ENCODE measurements at places on chromosomes 6 and 20. TPM values are rescaled to one million over a fixed set of nuclear protein-coding genes. Genes with fewer than 3 reads are reported as not detected.

DNA sequence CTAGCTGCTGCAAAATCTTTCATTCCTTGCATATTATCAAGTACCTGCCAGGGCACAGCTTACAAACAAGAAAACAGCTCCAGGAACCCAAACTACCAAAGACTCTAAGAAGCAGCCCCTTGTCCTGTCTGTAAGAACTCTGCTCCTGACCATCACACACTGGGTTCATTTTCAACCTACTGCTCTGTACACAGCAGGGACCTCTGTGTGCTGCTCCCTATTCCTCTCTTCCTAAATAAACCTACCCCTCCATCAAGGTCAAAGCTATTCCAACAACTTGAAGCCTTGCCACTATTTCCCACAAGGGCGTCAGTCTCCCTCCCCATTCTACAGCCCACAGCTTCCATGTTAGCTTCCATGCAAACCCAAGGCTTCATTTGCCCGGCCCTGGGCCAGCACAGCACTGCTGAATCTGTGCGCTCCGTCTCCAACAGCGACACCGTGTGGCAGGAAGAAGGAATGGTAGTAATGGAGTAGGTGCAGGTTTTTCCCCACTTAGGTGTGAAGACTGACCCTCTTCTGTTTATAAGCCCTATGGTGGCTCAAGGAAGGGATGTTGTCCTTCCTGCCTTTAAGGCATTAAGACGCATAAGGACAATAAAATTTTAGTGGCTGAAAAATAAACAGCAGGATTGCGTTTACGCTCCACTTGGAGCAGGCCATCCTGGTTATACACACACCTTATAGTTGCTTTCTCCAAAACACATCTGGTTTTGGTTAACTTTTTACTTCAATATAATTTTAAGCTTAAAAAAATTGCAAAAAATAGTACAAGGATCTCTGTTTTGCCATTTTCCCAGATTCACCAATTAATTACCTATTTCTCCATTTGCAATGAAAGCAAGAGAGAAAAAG, 115.2 kb upstream of the NXT1 start:
- DNase-seq = peak; percentile 40

GRCh38 chr20:53503517-53503919, 90.1 kb downstream of the ZNF217 start:
- no peak for DNase-seq

DNA sequence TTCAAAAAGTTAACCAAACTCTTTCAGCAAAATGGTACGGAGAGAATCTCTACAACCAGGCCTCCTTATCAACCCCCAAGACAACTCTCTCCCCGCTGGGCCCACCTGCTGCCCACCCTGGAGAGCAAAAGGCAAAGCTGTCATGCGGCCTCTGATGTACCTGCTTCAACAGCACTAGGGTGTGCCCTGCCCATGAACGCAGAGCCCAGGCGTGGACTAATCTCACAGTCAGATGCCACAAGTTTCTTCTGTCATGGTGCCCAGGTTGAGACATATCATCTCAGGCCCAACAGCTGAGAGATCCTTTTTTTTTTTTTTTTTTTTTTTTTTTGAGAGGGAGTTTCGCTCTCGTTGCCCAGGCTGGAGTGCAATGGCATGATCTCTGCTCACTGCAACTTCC, 26.3 kb downstream of the SLC2A4RG start:
- no peak for DNase-seq

DNA sequence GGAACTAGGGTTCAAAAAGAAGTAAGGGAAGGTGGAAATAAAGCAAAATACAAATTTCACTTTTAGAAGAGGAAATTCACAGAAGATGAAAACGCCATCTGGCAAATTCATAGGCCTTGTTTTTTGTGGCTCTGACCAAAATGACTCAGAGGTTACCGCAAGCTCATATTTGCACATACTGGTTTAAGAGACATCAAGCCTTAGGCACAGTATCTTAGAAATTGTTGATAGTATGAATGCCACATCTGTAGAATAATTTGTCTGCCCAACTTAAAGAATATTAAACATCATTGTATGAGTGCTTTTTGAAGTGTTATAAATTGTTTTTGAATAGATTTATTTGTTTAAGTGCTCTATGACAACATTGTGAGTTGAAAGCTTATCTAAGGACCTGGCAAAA, 10.6 kb downstream of the TAAR1 start:
- peak; percentile 79 for DNase-seq

L3MBTL3 gene
- 5.0 TPM for total RNA-seq

DNA sequence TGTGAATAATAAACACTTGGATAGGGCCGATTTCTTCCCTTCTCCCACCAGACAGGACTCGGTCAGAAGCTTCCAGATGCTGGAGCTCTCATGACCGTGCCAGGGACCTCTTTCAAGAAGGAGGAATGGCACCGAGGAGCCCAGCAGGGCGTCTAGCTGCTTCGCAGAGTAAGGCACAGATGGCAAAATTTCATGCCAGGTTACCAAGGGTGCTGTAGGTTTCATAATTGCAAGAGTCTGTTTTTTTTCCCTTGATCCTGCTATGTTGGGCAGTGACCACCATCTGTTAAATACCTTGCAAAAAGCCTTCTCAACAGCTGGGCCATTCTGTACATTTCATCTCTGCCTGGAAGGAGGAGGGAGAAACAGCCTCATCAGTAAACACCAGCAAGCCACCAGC, 111.8 kb downstream of the EDN3 start:
- no peak for DNase-seq

GRCh38 chr6:71029555-71029954, 72.7 kb upstream of the B3GAT2 start:
- no peak for DNase-seq

DNA sequence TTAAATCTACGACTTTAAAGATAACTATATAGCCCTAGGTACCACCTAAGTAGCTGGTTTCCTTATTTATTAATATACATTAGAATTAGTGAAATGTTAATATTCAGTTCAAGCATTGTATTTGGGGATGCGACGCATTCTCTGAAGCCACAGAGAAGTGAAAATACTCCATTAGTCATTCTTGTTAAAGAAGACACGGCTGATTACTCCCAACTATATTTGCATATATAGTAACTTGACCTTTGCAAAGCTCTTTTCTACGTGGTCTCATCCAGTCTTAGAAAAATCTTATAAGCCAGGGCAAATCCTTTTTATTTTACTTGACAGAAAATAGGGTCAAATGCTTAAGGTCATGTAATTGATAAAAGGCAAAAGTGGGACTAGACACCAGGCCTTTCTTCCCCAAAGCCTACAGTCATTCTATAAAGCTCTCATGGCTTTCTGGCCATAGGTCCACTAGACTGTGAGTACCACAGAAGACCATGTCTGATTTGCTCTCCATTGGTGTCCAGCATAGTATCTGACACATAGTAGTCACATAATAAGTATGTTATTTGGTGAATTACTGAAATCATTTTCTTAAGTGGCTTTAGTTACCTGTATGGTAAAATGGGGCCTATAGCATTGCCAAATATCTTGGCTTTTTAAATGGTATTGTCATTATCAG, 11.3 kb downstream of the ZHX3 start:
- no peak for DNase-seq

- no peak for DNase-seq
These were observed 21.2 kb downstream of the MYLIP start for GRCh38 chr6:16150098-16150497.

DNA sequence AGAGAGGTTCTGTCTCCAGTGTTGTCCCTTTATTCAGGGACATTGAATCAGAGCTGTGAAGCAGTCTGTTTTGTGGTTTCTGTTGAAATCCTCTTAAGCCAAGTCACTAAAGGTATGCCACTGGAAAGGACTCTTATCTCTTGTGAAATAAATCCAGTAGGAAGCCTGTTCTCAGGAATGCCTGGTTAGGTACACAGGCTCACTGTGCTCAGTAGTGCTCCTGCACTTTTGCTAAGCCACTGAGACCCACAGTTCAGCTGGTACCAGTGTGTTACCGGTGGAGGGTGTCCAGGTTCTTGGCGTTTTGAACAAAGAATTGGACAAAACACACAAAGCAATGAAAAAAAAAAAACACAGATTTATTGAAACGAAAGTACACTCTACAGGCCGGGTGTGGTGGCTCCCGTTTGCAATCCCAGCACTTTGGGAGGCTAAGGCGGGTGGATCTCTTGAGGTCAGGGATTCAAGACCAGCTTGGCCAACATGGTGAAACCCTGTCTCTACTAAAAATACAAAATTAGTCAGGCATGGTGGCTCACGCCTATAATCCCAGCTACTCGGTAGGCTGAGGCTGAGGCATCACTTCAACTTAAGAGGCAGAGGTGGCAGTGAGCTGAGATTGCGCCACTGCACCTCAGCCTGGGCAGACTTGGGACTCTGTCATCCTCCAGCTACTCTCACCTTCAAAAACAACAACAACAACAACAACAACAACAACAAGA, 186.1 kb downstream of the JARID2 start:
- DNase-seq = no peak

DNA sequence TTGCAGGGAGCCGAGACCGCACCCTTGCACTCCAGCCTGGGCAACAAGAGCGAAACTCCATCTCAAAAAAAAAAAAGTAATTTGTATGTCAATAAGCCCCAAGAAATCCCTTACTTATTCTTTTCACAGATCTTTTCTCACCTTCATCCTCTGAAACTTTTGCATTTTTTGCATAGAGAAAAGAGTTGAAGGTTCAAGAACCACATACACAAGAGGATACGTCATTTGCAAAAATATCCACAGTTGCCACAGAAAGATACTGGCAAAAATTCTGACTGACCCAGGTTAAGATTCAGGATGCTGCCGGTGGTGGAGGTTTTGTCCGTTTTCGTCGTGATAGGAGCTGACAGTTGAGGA, 94.5 kb downstream of the ZMYND8 start:
- DNase-seq = no peak

DNA sequence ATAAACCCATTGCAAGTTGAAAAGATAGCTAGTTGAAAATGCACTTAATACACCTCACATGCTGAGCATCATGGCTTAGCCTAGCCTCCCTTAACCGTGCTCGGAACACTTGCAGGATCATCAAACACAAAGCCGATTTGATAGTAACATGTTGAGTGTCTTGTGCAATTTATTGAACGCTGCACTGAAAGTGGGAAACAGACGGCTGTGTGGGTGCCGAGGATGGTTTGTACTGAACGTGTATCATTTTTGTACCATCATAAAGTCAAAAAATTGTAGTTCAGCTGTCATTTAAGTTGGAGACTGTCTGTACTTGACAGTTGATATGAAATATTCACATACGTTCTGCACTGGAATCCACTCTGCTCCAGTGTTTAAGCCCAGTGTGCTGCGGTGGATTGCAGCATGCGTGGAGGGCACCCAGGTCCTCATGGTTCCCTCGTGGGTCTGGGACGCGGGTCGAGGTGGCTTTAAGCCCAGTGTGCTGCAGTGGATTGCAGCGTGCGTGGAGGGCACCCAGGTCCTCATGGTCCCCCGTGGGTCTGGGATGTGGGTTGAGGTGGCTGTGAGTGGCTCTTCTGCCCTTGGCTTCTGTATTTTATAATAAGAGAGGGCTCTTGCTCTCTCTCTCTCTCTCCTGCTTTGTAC, 77.0 kb downstream of the CDH4 start:
- no peak for DNase-seq

- DNase-seq = no peak
These were observed 610.7 kb downstream of the QKI start for GRCh38 chr6:164025180-164025579.

- DNase-seq = no peak
These were observed 67.3 kb upstream of the MAP3K7 start for GRCh38 chr6:90654166-90654565.

CYP21A2 gene
- total RNA-seq = 0.17 TPM

GRCh38 chr6:11750682-11751081, 27.9 kb downstream of the ADTRP start:
- no peak for DNase-seq

HLA-DQA1 gene
- total RNA-seq = not detected

C6orf118 gene
- not detected for total RNA-seq

DNA sequence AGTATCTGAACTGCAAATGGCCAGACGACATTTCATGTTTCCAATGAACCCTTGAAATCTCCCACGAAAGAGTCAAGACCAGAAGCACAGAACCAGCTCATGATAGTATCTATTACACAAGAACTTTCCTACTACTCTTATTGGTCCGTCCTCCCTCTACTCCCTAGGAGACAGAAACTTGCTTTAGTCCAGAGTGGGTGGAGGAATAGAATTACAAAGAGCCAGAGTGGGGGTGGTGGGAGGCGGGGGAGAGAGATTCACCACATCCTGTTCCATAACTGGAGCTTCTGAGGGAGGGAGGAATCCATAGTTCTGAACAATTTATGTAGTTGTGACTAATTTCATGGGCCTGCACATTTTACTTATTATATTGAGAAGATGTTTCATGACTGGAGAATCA, 18.5 kb upstream of the WFDC10A start:
- DNase-seq = peak; percentile 97

GRCh38 chr6:30721198-30722024, 1.3 kb downstream of the TUBB start:
- peak; percentile 82 for DNase-seq

DNA sequence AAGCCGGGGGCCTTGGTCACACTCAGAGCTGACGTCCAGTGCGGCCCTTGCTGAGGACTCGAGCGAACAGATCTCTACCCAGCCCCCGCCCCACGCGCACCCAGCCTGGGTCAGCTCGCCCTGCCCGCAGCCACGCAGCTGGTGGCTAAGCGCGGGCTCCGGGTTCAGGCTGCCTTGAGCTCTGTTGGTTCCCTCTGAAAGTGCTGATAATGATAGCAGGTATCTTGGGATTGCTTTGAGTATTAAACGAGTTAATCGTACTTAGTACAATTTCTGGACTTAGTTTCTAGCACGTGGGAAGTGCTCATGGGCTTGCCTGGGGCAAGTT, 88.1 kb upstream of the TGM3 start:
- DNase-seq = no peak

ETV7 gene
- total RNA-seq = 1.0 TPM

FAM209A gene
- total RNA-seq = not detected

HLA-G gene
- 0.33 TPM for total RNA-seq

- DNase-seq = peak; percentile 14
These were observed 91.1 kb upstream of the OPRM1 start for GRCh38 chr6:153947808-153948447.

DNA sequence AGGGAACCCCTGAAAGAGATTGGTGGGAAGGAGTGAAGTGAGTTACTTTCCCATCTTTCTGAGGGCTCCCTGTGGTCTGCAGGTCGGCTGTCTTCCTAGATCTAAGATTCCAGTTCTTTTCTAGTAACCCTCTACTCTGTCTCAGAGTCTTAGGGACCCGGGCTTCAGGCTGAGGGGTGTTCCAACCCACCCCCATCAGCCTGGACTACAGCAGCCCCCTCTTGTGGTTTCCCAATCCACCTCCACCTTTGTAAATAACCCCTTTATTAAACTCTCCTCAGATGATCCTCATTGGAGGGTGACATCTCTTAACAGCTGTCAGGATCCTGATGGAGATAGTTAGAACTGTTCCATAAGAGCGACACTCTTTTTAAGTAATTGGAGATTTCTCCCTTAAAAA, 300.4 kb downstream of the LRFN2 start:
- no peak for DNase-seq
